ENCODE measurements at places on chromosomes 4 and X. TPM values are rescaled to one million over a fixed set of nuclear protein-coding genes. Genes with fewer than 3 reads are reported as not detected.

The MAGEB5 gene
- total RNA-seq: not detected

The DCAF8L2 gene
- total RNA-seq: not detected

The P2RY8 gene
- 107 TPM for total RNA-seq

The SOX3 gene
- total RNA-seq: not detected

The PALLD gene
- 25.4 TPM for total RNA-seq

The FAM241A gene
- total RNA-seq: 0.36 TPM

The CLNK gene
- total RNA-seq: 1.0 TPM

The PRAF2 gene
- total RNA-seq: 24.8 TPM

The CPLX1 gene
- not detected for total RNA-seq

The SYTL4 gene
- total RNA-seq: 0.85 TPM

The P2RY10 gene
- total RNA-seq: 17.4 TPM

The GPRIN3 gene
- 48.3 TPM for total RNA-seq

The TEX13D gene
- not detected for total RNA-seq

The PAGE4 gene
- total RNA-seq: not detected

The SSX1 gene
- not detected for total RNA-seq

The GPR173 gene
- total RNA-seq: not detected

The NHS gene
- total RNA-seq: 0.05 TPM

The GUCY1A1 gene
- total RNA-seq: 4.1 TPM

The RASSF6 gene
- 0.08 TPM for total RNA-seq

The GLUD2 gene
- 0.16 TPM for total RNA-seq

The CYBB gene
- 11.3 TPM for total RNA-seq

The DCHS2 gene
- total RNA-seq: not detected

The AMOT gene
- total RNA-seq: 9.3 TPM

The PCDH10 gene
- total RNA-seq: not detected

The CBLL2 gene
- not detected for total RNA-seq
